ENCODE measurements at places on chromosomes 5 and 9. TPM values are rescaled to one million over a fixed set of nuclear protein-coding genes. Genes with fewer than 3 reads are reported as not detected.

Gene OR13C9
- polyA plus RNA-seq, result not detected

Gene TEX48
- not detected for polyA plus RNA-seq

Gene FBP1
- polyA plus RNA-seq, result 1.9 TPM

Gene KIAA1191
- 114 TPM for polyA plus RNA-seq

Gene MYMK
- polyA plus RNA-seq, result not detected

Gene OR13C5
- polyA plus RNA-seq, result not detected

Gene WASHC1
- 10.8 TPM for polyA plus RNA-seq

Gene LCN10
- not detected for polyA plus RNA-seq

Gene CEP72
- polyA plus RNA-seq, result 2.9 TPM

Gene CNTNAP3B
- 29.8 TPM for polyA plus RNA-seq

Gene WNT8A
- polyA plus RNA-seq, result not detected

Gene GABRP
- 3.0 TPM for polyA plus RNA-seq

Gene CTSV
- polyA plus RNA-seq, result 0.80 TPM

Gene PCBD2
- 4.2 TPM for polyA plus RNA-seq

Gene PCDHB5
- polyA plus RNA-seq, result 0.49 TPM

Gene CDO1
- polyA plus RNA-seq, result 1.1 TPM

Gene HAVCR2
- not detected for polyA plus RNA-seq

Gene DNAH5
- polyA plus RNA-seq, result 0.23 TPM

Gene C5orf52
- not detected for polyA plus RNA-seq

Gene EHMT1
- polyA plus RNA-seq, result 48.2 TPM

Gene TMEFF1
- polyA plus RNA-seq, result 3.2 TPM

Gene NUDT12
- 1.3 TPM for polyA plus RNA-seq

Gene BASP1
- polyA plus RNA-seq, result 58.5 TPM

Gene CAMK2A
- not detected for polyA plus RNA-seq

Gene ANXA2R
- polyA plus RNA-seq, result 10.4 TPM

Gene PALM2AKAP2
- polyA plus RNA-seq, result 0.01 TPM

Gene SNX2
- polyA plus RNA-seq, result 22.3 TPM

Gene ALDH7A1
- 43.6 TPM for polyA plus RNA-seq

Gene PCDHB3
- polyA plus RNA-seq, result 0.22 TPM

Gene SCGB3A2
- not detected for polyA plus RNA-seq

Gene RNF14
- 23.5 TPM for polyA plus RNA-seq

Gene LOX
- 43.5 TPM for polyA plus RNA-seq

Gene RASGRF2
- polyA plus RNA-seq, result 0.41 TPM

Gene CXCL14
- not detected for polyA plus RNA-seq

Measured in endothelial cell of umbilical vein (primary cell).